Activated CD8-positive, alpha-beta memory T cell treated with anti-CD3 and anti-CD28 coated beads for 48 hours (primary cell): ENCODE measurements at places on chromosomes 4 and X.

DNA sequence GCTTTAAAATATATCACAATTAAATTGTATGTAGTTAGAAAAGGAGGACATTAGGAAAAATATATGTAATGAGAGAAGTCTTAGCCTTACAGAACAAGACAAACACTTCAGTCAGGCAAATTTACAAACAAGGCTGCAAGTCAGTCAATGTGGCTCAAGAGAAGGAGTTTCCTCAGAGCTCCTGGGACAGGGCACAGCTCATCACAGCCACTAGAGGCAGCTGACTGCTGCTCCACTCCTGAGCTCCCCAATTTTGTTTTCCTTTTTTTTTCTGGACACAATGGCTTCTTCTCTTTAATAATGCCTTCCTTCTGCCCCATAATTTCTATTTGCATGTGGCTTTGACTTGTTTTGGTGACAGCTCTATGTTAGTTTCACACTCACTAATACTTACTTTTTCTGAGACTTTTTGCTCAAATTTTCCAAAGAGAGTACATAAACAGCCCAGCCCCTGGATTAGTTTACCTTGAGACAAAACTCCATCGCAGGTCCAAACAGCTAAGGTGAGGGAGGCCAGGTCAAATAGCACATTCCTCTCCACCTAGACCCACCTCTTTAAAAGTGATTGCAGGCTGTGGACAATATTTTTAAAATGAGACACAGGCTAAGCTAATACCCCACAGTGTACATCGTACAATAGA lies 850.4 kb upstream of the FRG1 start:
- DNase-seq, result no peak

DNA sequence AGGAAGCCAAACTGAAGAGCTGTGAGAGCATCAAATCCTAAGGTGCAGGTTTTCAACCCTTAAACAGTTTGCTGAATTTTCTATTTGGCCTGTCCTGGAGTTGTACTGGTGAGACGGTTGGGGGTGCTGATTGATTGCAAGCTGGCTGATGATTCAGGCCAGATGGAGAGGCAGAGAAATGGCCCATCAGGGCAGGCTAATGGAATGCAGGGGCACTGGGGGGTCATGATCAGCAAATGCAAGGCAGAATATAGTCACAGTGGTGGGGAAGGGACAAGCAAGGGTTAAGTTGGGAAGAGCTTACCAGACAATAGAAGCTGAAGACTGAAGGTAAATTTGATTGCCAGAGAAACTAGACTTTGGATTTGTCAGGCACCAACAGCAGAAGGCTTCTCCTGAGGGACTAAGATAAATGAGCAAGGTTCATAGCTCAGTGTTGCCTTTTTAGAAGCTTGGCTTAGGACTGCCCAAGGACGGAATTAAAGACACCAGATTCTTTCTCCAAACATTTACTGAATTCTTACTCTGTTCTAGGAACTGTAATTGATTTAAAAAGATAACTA lies 4.3 kb upstream of the AADAT start:
- DNase-seq, result no peak

GRCh38 chr4:91111556-91111955 lies 984.4 kb downstream of the CCSER1 start:
- DNase-seq, result no peak

GRCh38 chr4:26020083-26020668 lies 106.2 kb downstream of the SMIM20 start:
- DNase-seq, result no peak

- DNase-seq, result no peak
Measured at GRCh38 chrX:69289046-69289792, 124.0 kb upstream of the PJA1 start.

DNA sequence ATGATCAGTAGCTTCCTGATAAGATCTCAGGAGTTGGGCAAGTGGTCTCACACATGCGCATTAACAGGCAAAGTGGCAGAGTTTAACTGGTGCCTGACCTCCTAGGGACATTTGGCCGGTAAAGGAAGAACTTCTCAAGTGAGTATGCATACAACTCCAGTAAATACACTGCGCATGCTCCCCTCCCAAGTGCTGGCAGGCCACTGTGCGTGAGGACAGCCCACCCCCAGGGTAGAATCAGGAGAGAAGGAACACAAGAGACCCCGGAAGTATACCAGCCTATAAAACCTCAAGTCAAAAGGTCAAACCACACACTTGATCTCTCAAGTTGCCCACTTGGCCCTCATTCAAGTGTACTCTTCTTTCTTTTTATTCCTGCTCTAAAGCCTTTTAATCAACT lies 225.5 kb upstream of the ANKRD50 start:
- no peak for DNase-seq

- no peak for DNase-seq
Measured at GRCh38 chr4:147332091-147332490, 148.8 kb upstream of the EDNRA start.

DNA sequence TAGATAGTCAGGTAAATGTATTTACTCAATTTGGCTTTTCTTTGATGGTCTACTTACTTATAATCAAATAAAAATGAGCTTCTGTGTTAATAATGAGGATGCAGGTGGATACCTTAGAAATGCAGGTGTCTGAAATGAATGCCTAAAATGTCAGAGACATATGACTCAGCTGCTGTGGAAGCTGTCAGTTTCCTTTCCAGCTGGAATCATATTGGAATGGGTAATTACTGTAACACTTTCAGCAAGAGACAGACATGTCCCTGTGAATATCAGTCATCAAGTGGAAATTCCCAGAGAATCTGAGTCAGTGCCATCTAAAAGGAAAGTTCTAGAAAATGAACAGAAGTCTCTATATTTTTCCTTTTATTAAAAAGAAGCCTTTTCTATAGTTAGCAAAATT lies 783.0 kb upstream of the AADAT start:
- DNase-seq, result no peak

- DNase-seq, result no peak
Measured at GRCh38 chr4:148030193-148030873, 298.4 kb downstream of the ARHGAP10 start.

GRCh38 chr4:6633091-6633906 lies 7.2 kb upstream of the MRFAP1 start:
- DNase-seq, result no peak

- DNase-seq, result no peak
Measured at GRCh38 chr4:38309471-38309870, 349.3 kb downstream of the PTTG2 start.

GRCh38 chr4:171601091-171601490 lies 212.1 kb upstream of the GALNTL6 start:
- no peak for DNase-seq

DNA sequence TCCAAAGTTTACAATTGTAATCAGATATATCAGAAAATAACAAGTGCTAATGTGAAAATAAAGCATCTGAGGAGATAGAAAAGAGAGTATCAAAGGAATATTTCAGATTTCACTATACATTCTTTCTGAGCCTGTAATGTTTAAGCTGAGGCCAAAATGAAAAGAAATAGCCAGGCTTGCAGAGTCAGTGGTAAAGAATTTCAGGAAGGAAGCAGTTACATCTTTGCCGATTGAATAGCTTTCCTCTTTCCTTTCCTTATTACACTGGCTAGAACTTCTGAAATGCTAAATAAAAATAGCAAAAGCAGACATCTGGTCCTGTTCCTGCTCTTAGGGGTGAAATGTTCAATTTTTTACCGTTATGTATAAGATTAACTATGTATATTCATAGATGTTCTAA lies 1441.6 kb upstream of the PCDH7 start:
- DNase-seq, result no peak

DNA sequence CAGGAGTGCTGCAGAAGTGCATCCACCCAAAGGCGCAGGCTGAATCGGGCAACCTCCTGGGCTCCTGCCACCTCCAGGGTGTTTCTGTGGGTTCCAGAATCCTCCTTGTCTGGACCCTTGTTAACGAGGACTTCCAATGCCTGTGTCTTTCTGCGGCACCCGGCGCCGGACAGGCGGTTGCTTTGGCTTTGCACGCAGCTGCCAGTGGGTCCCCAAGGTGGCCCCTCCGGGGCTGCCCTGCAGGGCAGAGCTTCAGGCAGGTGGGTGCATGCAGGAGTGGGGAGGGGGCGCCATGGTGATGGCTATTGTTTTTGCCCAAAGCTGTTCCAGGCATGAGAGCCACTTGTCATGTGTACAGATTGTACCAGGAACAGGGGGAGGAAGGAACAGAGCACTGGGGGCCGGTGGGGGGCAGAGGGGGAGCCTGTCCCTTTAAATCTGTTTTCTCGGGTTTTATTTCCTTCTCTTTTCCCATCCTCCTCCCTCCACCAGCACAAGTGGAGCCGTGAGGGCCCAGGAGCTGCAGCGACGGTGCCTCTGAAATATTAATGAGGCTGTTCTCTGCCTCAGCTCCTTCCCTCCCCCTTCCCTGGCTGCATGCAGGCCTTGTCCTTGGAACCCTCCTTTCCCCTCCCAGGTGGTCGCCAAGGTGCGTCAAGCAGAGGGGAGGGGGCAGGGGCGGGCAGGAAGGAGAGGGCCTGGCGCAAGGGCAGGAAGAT lies 13.1 kb downstream of the ATP2B3 start:
- no peak for DNase-seq

DNA sequence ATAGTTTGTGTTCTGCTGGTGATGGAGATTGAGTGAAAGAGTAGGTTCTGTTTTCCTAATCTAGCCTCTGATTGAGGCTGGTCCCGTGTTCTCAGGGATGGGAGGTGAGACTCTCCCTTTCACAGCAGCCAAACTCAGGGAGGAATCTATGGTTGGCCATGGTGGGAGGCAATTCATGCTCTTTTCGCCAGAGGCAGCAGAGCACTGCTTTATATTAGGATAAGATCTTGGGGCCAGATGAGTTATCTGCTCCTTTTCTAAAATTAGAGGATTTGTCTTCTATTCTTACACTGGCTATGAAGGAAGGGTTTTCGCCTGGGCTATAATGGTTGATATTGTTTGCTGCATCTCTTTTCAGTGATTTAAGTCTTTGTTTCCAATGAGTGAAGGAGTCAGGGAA lies 63.9 kb upstream of the NLGN4X start:
- no peak for DNase-seq

- no peak for DNase-seq
Measured at GRCh38 chrX:21610168-21610567, 48.0 kb downstream of the KLHL34 start.

GRCh38 chrX:30975467-30975866 lies 86.4 kb upstream of the TAB3 start:
- DNase-seq, result no peak

DNA sequence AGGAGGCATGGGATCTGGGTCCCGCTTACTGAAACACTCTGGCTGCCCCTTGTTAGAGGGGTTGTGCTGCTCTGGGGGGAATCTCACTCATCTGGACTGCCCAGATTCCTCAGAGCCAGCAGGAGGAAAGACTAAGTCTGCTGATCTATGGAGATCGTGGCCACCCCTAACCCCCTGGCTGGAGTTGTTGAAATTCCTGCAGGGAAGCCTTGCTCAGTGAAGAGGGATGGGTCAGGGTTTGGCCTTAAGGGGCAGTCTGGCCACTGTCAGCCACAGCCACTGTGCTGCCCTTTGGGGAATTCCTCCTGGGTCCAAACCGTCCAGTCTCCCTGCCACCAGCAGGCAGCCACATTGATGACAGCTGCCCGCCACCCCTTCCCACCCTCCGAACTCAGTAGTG lies 362.0 kb upstream of the AMOT start:
- no peak for DNase-seq

- no peak for DNase-seq
Measured at GRCh38 chrX:104833401-104833800, 267.4 kb downstream of the IL1RAPL2 start.

GRCh38 chr4:10671799-10672198 lies 12.8 kb downstream of the CLNK start:
- no peak for DNase-seq

DNA sequence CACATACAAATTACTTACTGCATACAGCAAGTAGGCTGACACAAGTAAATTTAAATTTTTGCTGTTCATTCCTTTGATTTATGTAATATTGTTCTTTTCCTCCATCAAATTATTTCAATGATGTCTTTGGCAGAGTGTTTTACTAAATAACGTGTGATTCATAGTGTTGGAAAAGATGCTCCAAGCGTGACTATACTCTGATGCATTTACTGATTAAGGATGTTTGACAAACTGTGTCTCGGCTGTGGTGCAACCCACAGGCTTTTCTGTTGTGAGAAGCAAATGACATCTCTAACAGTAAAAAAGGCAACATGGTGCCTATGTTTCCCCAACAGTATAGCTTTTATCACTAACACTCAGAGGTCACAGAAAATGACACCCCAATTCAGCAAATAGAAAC lies 540.9 kb downstream of the PPP4R3C start:
- no peak for DNase-seq

GRCh38 chr4:1338752-1339414 lies 8.1 kb upstream of the UVSSA start:
- no peak for DNase-seq

- DNase-seq, result no peak
Measured at GRCh38 chrX:108270280-108270679, 167.9 kb downstream of the COL4A6 start.

- no peak for DNase-seq
Measured at GRCh38 chr4:7812921-7813320, 126.7 kb downstream of the AFAP1 start.

- no peak for DNase-seq
Measured at GRCh38 chr4:56360071-56360470, 27.2 kb downstream of the AASDH start.
